NCI-H187 (cell line): ENCODE measurements at places on chromosomes 3 and 15.

DNA sequence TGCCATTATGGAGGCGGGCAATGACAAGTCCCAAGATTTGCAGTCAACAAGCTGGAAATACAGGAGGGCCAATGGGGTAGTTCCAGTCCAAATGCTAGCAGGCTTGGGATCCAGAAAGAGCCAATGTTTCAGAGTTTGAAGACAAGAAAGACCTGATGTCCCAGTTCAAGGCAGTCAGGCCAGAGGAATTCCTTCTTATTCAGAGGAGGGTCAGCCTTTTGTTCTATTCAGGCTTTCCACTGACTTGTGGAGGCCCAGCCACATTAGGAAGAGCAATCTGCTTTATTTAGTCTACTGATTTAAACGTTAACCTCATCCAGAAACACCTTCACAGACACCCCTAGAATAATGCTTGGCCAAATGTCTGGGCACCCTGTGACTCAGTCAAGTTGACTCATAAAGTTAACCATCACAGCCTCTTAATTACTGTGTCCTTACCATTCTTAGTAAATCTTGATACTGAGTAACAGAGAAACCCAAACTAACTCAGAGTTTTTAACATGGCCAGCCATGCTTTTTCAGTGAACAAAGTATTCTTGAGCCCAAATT is 50.9 kb upstream of the NPHP3 start:
- DNase-seq: no peak

DNA sequence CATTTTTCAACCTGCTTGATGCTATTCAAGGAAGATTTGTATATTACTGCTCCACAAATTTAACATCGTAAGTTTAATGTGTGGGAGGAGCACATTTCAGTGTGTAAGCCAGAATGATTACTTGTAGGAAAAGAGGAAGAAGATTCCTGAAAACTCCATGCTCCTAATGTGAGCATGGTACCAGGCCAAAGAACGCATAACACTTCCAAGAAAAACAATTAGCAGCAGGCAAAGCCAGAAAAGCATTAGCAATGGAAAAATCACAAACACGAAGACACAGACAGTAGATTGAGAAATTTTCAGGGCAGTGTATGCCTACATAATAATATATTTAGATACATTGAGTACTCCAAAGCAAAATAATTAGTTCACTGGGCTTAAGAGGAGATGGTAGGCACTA is 96.6 kb upstream of the CBLB start:
- DNase-seq: no peak

DNA sequence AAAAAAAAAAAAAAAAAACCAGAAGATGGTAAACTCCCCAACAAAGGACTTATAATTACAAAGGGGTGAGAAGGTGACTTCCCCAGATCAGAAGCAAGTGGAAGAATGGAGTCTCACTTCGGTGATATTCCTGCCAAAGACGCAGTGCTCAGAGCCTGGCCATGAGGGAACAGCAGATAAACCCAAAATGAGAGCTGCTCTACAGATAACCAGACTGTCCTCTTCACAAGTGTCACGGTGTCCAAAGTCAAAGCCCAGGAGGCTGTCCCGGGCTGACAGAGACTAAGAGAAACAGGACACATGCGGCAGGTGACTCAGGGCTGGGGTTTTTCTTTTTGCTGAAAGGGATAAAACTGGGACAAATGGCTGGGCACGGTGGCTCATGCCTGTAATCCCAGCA is 48.8 kb downstream of the HMCES start:
- no peak for DNase-seq

GRCh38 chr3:170368921-170369320 is 11.4 kb downstream of the SKIL start:
- DNase-seq: no peak

DNA sequence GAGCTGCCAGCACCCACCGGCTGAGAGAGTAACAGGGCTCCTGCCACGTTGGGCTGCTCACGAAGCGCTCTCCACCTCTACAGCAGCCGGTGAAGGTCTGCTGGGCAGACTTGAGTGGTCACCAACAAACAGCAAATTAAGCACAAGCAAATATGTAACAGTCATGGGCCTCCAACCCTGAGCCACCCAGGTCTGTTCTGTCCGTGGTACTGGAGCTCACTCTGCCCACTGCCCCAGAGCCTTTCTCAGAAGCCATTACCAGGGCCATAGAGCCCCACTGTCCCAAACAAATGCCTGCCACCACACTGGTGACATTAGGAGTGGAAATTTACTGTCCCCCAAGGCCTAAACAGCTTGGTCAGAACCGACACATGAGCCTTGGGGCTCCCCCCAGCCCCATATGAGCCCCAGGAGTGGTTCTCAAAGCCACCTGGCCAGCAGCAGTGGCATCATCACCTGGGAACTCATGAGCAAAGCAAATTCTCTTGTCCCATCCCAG is 56.6 kb downstream of the LRIG1 start:
- DNase-seq: no peak

- DNase-seq: no peak
These were observed 52.5 kb downstream of the PHC3 start for GRCh38 chr3:170128977-170129431.

GRCh38 chr3:123459862-123460261 is 11.0 kb upstream of the ADCY5 start:
- no peak for DNase-seq

- DNase-seq: no peak
These were observed 283.6 kb upstream of the RARB start for GRCh38 chr3:25144430-25144829.

GRCh38 chr3:157436583-157437291 is at the start of gene PTX3:
PTX3 (plus strand) TSS chr3:157436850; CDS start chr3:157436934, 84 bp downstream.
- no peak for DNase-seq

DNA sequence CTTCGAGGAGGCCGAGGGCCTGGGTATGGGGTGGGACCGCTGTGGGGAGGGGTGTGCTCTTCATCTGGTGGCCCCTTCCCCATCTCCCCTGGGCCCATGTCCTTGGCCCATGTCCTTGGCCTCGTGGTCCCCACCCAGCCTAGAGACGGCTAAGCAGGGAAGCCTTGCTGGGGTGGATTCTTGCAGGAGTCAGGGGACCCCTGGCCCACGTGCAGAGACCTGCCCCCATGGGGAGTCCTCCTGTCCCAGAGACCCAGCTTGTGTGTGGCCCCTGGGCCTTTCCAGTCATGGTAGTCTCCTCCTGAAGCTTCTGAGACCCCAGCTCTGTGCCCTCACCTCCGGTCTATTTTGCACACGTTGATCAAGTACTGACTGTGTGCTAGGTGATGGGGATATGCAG is 97.4 kb downstream of the TBC1D2B start:
- DNase-seq: no peak
